ENCODE measurements at places on chromosomes 6 and 20.
A peak's percentile ranks its signal among the peaks of the same experiment; 100 is the strongest.

DNA sequence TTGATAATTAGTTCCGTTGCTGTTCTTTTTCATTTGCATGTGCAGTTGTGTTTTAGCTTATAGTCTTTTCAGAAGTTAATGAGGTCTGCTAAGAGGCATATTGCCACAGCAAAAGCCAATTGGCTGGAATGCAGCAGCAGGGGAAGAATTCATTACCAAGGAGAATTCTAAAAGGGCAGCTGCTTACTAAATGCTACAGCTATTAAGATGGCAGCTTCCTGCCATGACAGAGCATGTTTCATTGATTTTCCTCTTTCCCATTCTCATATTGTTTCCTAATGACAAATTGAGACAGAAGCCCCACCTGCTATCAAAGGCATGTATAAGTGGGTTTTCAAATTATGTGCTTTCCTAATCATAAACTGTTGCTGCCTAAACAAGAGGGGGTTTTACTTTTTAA, 66.6 kb downstream of the CLVS2 start:
- H3K4me1 ChIP-seq, result no peaks in the 10 kb centered on the region
- H3K27me3 ChIP-seq, result no peaks in the 10 kb centered on the region
- no peak overlapping the region for H3K4me3 ChIP-seq

DNA sequence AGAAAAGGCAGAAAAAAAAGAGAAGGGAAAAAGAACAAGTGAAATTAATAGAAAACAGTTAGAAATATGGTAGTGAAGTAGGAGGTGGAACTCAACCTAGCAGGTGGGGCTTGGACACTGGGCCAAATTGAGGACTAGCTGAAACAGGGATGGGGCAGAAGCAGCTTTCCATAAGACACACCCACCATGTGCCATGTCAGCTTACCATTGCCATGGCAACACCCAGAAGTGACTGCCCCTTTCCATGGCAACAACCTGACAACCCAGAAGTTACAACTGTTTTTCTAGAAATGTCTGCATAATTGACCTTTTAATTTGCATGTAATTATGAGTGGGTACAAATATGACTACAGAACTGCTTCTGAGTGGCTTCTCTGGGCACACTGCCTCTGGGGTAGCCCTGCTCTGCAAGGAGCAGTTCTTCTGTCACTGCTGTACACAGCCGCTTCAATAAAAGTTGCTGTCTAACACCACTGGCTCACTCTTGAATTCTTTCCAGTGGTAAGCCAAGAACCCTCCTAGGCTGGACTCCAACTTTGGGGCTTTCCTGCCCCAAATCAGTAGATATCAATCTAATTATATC, 35.9 kb upstream of the SLC24A3 start:
- H3K27me3 ChIP-seq, result peaks cover 5% of the 10 kb centered on the region
- DNase-seq, result no peak
- H3K4me3 ChIP-seq, result no peak overlapping the region

- peaks cover 4% of the 10 kb centered on the region for H3K36me3 ChIP-seq
- no peak for DNase-seq
- H3K4me1 ChIP-seq, result peaks cover 40% of the 10 kb centered on the region
- peak overlapping the region; percentile 90 for H3K4me3 ChIP-seq
- H3K27ac ChIP-seq, result peak overlapping the region; percentile 99
- peaks cover 4% of the 10 kb centered on the region for H3K27me3 ChIP-seq
These were observed 27.4 kb upstream of the ABT1 start for GRCh38 chr6:26569433-26569764.

- H3K4me1 ChIP-seq, result peaks cover 53% of the 10 kb centered on the region
- no peaks in the 10 kb centered on the region for H3K27me3 ChIP-seq
- H3K27ac ChIP-seq, result peak overlapping the region; percentile 96
- DNase-seq, result no peak
- H3K36me3 ChIP-seq, result no peaks in the 10 kb centered on the region
- peak overlapping the region; percentile 99 for H3K4me3 ChIP-seq
These were observed 1.5 kb downstream of the CD2AP start for GRCh38 chr6:47479140-47479508.

DNA sequence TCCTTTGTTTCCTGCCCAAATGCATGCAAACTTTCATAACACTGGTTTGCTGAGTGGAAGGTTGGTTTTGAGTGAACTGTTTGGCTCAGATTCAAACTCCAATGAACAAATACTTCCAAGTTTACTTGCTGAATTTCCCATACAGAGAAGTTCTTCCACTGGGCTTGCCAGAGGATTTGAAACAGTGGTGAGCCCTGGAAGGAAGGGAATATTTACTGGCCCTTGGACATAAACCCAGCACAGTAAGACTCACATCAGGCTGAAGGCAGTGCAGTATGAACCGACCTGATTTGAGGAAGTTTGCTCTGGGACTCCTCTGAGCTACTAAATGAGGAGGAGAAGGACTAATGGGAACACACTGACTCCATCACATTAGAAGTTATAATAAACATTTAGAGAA, 3.8 kb downstream of the TRAF3IP2 start:
- peaks cover 42% of the 10 kb centered on the region for H3K4me1 ChIP-seq
- H3K4me3 ChIP-seq, result no peak overlapping the region
- DNase-seq, result no peak
- H3K27me3 ChIP-seq, result no peaks in the 10 kb centered on the region
- H3K27ac ChIP-seq, result no peak overlapping the region

DNA sequence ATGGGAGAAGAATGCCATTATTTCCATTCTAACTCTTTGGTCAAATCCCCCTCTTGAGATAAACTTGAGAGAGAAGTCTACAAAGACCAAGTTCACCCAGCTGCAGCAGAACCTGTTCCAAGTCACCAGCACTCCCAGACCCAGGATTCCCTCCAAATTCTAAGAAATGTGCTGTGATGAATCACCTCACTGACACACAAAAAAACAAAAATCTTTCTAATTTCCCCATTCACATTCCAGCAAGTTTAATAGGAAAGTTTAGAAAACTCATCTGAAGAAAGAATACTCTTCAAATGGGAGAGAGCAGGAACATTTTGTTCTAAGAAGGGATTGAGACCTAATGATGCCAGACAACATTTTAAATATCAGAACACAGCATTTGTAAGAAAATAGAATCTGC, 213.6 kb upstream of the PLCB4 start:
- H3K4me3 ChIP-seq, result no peak overlapping the region
- no peak overlapping the region for H3K27ac ChIP-seq
- no peaks in the 10 kb centered on the region for H3K4me1 ChIP-seq
- no peak for DNase-seq
- no peaks in the 10 kb centered on the region for H3K27me3 ChIP-seq
- no peaks in the 10 kb centered on the region for H3K36me3 ChIP-seq

- DNase-seq, result no peak
- no peak overlapping the region for H3K27ac ChIP-seq
- no peaks in the 10 kb centered on the region for H3K27me3 ChIP-seq
- H3K4me1 ChIP-seq, result no peaks in the 10 kb centered on the region
- H3K4me3 ChIP-seq, result no peak overlapping the region
- no peaks in the 10 kb centered on the region for H3K36me3 ChIP-seq
These were observed 596.8 kb upstream of the HS3ST5 start for GRCh38 chr6:114939630-114940029.

DNA sequence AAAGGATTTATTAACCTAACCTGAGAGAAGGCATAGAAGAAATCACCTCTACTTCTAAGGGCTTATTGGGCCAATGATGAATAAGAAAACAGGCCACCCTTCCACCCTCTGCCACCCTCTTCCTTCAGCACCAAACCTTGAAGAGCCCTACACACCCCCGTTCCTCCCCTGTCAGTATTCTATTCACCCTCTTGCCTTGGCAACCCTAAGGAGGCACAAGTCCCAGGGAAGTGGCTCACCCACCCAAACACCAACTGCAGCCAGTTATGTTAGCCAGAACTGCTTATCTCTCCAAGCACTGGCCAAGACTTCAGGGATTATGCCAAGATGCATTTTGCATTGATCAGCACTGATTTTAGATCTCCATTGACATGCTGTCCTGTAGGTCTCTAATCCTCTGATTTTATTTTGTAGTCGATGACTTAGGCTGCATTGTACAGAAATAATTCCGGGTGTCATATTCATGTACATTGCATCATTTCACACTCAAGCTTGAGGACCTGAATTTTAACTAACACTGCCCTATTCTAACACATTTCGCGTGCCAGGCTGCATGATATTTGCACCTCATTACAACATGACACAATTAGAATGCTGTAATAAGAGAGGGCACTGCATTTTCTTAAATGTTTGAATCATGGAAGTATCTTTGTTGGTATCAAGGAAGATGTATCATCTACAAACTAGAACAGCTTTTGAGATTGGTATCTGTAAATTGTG, 15.7 kb downstream of the CNKSR3 start:
- H3K27me3 ChIP-seq, result peaks cover 13% of the 10 kb centered on the region
- no peaks in the 10 kb centered on the region for H3K36me3 ChIP-seq
- H3K27ac ChIP-seq, result no peak overlapping the region
- H3K4me3 ChIP-seq, result no peak overlapping the region
- DNase-seq, result no peak

- no peak for DNase-seq
- peaks cover 12% of the 10 kb centered on the region for H3K27me3 ChIP-seq
- H3K36me3 ChIP-seq, result no peaks in the 10 kb centered on the region
- peaks cover 11% of the 10 kb centered on the region for H3K4me1 ChIP-seq
- H3K4me3 ChIP-seq, result no peak overlapping the region
These were observed 15.4 kb upstream of the SLC22A16 start for GRCh38 chr6:110491644-110492317.

DNA sequence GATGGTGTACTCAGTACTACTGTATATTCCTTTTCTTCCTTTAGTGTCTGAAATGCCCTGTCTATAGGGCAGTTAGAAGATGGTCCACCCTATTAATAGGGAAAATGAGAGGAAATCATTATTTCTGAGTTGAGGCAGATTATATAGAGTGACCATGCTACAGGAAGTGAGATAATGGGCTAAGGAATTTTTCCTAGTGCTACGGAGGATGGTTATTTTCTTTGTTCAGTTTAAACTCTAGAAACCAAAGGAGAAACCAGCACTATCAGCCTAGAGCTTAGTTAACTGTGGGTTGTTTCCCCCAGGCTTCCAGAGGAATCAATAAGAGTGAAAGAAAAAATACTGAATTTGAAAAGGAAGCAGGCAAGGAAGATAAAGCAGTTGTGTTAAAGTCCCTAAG, 474 bp downstream of the TSBP1 start:
- DNase-seq, result no peak
- no peaks in the 10 kb centered on the region for H3K36me3 ChIP-seq
- H3K4me1 ChIP-seq, result no peaks in the 10 kb centered on the region

DNA sequence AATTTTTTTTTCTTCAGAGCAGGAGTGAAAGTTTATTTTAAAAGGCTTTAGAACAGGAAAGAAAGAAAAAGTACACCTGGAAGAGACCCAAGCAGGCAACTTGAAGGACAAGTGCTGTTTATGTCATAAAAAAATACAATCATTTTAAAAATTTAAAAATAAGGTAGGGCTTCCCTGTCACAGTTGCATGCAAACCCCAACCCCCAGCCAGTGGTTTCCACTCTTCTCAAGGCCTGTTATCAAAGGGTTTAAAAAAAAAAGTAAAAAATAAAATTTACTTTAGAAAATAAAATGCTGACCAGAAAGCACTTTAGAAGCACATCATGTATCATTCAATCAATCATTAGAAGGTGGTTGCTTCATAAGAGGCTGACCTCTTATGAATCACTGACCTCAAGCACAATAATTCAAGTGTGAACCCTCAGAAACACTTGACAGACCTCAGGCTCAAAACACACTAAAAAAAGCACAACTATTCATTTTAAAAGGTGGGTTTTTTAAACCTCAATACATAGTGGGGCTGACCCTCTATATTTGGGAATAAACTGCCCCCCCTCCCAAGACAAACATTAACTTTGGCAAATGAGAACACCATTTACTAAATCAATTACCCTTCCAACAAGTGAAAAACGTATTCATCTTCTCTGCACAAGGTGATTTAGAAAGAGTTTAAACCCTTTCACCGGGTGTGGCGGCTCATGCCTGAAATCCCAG, 15.6 kb downstream of the ILRUN start:
- DNase-seq, result no peak
- peaks cover 30% of the 10 kb centered on the region for H3K4me1 ChIP-seq
- peaks cover 5% of the 10 kb centered on the region for H3K36me3 ChIP-seq
- no peaks in the 10 kb centered on the region for H3K27me3 ChIP-seq

GRCh38 chr6:10569392-10570127, 48.4 kb downstream of the GCNT2 start:
- H3K27ac ChIP-seq, result no peak overlapping the region
- DNase-seq, result no peak
- no peaks in the 10 kb centered on the region for H3K27me3 ChIP-seq
- no peak overlapping the region for H3K4me3 ChIP-seq

GRCh38 chr6:75147512-75147911, 58.3 kb downstream of the COL12A1 start:
- no peaks in the 10 kb centered on the region for H3K36me3 ChIP-seq
- H3K4me1 ChIP-seq, result peaks cover 2% of the 10 kb centered on the region
- no peak for DNase-seq

DNA sequence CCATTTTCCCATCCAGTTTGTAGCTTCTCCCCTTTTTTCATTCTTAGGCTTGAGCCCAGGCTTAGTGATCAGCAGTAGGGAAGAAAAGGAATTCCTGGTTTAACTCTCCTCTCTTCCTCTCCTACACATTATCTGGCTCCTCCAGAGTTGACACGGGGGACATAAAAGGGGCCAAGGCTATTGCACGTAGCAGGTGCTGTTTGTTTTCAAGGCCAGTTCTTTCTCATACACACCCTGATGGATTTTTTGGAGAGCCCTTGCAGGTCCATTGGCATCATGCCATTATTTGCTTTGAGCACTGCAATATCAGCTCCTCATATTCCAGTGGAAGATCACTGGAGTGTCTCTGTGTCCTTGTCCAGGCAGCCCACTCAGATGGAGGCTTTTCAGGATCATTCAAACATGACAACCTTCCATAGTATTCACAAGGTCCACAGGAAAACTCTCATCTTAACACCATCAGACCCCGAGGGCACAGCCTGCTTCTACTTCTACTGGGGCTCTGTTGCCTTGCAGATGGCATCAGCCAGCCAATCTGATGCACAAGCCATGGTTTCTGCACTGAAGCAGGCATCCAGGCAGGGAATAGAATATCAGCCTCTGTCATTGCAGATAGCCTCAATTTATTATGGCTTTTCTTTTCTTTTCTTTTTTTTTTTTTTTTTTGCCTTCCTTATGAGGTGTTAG, 18.8 kb downstream of the PLCB4 start:
- no peak overlapping the region for H3K27ac ChIP-seq
- no peaks in the 10 kb centered on the region for H3K27me3 ChIP-seq
- H3K4me3 ChIP-seq, result no peak overlapping the region
- H3K4me1 ChIP-seq, result no peaks in the 10 kb centered on the region
- H3K36me3 ChIP-seq, result no peaks in the 10 kb centered on the region
